ENCODE measurements at places on chromosomes 5 and 9. TPM values are rescaled to one million over a fixed set of nuclear protein-coding genes. Genes with fewer than 3 reads are reported as not detected.

Gene GLDC
- 14.2 TPM for total RNA-seq

Gene PCDHGA8
- total RNA-seq = 0.89 TPM

Gene CAMK4
- total RNA-seq = 7.7 TPM

Gene KCNV2
- not detected for total RNA-seq

Gene WNT8A
- not detected for total RNA-seq

Gene SLC45A2
- not detected for total RNA-seq

Gene C9orf50
- total RNA-seq = 0.16 TPM

Gene PLCXD3
- total RNA-seq = not detected

Gene SLC36A2
- not detected for total RNA-seq

Gene AJM1
- 0.81 TPM for total RNA-seq

Gene KLF9
- 11.2 TPM for total RNA-seq

Gene C9orf153
- total RNA-seq = not detected

Gene PCSK1
- total RNA-seq = not detected

Gene TOPORS
- 10.1 TPM for total RNA-seq

Gene PCDHA5
- total RNA-seq = under 0.01 TPM

Gene CCL21
- total RNA-seq = not detected

Gene FOXD4L5
- not detected for total RNA-seq

Gene ZFR
- 38.8 TPM for total RNA-seq

Gene CARD6
- 0.38 TPM for total RNA-seq
